ENCODE measurements at places on chromosomes 13 and 19.
A peak's percentile ranks its signal among the peaks of the same experiment; 100 is the strongest.

DNA sequence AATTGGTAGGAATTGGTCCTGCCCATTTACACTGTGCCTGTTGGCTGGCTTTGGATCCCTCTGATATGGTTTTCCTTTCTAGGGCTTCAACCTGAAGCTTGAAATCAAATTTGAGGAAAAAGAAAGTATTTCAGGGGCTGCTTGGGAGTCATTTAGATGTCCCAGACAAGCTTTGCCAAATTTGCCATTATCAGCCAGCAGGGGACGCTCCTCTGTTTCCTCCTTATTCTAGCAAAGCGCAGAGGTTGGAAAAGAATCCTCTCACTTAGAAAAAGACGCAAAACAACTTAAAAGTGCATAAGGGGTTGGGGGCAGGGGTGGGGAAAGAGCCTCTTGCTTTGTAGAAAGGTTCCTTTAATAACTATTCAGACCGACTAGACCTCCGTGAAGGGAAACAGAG, 1211.1 kb upstream of the PCDH20 start:
- DNase-seq: peak; percentile 42

DNA sequence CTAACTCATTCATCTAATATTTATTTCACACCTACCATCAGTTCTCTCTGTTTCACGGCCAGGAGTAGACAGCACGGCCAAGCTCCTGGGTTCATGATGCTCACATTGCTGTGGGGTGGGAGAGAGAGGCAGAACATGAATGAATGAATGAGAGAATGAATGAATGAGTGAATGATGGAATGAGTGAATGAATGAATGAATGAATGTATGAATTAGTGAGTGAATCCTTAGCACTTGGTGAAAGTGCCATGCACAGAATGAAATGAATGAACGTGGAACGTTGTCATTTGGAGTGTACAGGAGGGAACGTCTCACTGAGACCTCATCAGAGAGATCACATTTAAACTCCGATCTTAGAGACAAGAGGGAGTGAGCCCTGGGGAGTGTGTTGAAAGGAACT, 11.9 kb upstream of the KIR2DL4 start:
- DNase-seq: no peak

DNA sequence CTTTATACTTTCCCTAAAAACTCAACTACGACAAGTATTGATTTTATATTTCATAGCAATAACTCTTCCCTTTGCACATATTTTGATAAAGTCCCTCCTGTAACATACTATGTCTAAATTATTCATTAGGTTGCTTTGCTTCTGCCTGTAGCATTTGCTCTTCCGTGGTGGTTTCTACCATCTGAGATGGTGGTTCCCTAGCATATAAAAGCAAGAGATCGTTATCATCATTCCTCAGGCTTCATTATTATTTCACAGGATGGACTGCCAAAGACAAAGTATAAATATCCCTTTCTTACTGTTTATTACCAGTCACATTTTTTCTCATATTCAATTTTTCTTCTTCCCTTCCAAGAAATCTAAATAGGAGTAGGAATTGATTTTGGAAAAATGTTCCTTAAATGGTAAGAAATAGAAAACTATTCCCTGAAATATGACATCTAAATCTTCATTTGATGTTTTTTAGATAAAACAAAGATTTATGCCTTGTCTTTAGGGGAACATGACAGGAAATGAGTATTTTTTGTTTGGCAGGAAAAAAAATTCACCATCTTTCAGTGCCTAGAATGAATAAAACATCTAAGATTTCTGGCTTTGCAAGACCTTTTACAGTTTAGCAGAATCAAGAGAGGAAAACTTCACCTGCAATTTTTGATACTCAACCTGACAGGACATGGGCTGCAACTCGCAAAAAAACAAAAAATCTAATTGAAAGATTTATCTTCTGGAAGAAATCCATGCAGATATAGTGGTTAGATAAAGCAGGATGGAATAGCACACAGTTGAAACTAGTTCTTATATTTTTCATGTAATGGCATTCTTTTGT, 340.0 kb downstream of the SPRY2 start:
- no peak for DNase-seq

GRCh38 chr19:9620842-9621155, 233 bp downstream of the ZNF561 start:
- DNase-seq: no peak

DNA sequence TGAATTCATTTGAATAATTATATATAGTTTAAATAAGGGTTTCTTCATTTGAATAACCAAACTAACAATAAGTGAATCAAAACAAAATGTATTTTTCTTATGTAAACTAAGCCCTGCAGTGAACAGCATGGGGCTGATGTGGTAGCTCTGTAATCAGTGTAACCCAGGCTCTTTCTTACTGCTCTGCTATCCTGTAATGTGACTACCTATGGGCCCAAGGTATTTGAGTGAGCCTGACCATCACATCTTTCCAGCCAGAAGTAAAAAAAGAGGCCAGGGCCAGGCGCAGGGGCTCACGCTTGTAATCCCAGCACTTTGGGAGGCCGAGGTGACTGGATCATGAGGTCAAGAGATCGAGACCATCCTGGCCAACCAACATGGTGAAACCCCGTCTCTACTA, 494.6 kb downstream of the DCT start:
- no peak for DNase-seq

- DNase-seq: no peak
These were observed 25.8 kb downstream of the NALCN start for GRCh38 chr13:101390461-101390860.

DNA sequence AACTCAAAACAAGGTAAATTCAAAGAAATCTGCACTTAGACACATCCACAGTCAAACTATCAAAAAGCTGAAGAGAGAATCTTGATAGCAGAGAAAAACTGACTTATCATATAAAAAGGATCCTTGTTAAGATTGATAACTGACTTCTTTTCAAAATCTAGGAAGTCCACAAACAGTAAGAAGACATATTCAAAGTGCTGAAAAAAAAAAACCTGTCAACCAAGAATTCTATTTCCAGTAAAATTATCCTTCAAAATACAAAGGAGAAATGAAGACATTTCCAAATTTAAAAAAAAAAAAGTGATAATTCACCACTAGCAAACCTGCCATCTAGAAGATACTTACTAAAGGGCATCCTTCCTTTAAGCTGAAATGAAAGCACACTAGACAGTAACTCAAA, 15.0 kb downstream of the VWA8 start:
- DNase-seq: no peak

GRCh38 chr19:41904118-41904870, 21.3 kb downstream of the ARHGEF1 start:
- no peak for DNase-seq

GRCh38 chr19:55720214-55720746, 17.9 kb downstream of the NLRP9 start:
- no peak for DNase-seq

DNA sequence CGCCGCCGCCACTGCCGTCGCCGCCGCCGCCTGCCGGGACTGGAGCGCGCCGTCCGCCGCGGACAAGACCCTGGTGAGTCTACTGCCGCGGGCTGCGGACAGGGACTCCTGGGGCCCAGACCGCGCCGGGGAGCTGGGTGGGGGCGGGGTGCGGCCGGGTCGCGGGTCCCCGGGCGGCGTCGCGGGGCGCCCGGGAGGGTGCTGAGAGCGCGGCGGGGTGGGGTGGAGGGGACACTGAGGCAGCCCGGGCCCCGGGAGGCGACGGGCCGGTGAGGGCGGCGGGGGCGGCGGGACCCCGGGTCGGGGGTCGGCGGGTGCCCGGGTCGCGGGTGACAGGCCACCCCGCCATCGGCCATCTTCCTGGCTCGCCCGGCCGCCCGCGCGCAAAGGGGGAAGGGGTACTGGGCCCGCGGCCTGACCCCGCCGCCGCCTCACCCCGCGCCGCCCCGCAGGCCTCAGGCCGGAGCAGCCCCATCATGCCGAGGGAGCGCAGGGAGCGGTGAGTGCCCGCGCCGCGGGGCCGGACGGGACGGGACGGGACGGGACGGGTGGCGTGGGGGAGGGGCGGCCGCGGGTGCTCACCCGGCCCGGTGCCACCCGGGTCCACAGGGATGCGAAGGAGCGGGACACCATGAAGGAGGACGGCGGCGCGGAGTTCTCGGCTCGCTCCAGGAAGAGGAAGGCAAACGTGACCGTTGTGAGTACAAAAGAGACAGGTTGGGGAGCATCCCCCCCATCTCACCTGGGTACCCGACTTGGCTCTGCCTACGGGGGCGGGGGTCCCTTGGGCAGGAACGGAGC, 489 bp downstream of the CCNE1 start:
- no peak for DNase-seq

DNA sequence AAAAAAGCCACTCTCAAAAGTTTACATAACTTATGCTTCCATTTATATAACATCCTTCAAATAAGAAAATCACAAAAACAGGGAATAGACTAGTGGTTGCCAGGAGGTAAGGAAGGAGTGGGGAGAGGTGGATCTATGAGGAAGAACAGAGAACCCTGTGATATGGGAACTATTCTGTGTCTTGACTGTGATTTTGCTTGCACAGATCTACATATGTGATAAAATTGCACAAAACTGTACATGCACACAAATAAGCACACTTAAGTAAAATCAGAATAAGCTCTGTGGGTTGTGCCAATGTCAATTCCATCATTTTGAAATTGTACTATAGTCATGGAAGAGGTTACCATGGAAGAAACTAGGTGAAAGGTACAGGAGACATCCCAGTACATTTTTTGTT, 121.6 kb upstream of the SGCG start:
- no peak for DNase-seq

DNA sequence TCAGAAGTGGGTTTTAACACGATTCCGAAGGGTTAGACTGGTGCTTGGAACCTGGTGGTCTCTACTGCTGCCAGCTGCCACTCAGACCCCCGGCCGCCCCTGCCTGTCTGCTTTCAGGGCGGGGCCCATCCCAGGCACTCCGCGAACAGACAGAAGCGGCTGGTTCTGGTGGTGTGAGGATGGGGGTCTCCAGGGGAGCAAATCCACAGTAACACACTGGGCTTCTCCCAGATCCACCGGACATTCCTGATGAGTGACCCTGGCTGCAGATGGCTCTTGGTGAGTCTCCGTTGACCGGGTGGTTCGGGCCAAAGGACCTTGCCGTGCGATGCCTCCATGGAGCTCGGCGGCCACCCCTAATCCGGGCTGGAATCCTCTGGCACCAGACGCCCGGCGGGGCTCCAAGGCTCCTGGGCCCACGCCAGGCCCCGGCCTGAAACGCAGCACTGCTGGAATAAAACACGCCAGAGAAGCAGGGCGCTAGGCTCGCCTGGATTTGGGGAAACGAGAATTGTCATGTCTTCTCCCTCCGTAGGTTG, 2.1 kb upstream of the PTBP1 start:
- no peak for DNase-seq

GRCh38 chr13:71218960-71219359, 648.0 kb downstream of the DACH1 start:
- no peak for DNase-seq

- no peak for DNase-seq
These were observed 1124.2 kb downstream of the SLITRK1 start for GRCh38 chr13:82758044-82758443.

DNA sequence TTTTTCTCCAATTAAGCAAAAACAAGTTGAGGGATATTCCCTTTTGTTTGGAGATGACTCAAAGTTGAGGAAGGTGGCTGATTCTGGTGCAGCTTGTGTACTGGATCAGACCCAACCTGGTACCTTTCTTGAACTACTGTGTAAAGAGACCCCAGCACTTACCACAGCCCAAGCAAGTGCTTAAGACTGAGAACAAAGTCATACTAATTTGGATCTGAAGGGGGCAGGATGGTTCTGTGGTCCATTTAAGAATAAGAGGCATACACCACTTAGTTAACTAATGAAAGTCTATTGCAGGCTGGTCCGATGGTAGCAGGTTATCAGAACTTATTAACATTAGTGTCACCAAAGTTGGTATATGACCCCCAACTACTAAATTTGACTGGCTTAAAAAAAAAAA, 6.3 kb downstream of the THSD1 start:
- no peak for DNase-seq

DNA sequence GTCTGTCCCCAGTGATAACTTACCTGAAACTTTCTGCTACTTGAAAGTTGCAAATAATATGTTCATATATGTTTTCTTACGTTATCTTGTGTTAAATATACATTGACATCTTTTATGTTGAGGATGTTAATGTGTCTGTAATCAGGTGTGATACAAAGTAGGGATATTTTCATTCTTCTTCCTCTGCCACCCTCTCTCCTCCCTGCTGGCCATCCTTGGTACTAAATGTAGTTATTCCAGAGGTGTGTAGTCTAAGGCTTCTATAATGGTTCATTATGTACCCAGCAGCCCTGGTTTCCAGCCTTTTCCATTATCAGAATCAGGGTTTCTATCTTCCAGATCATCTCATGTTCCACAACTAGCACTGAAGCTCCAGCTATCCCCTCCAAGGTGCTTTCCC, 606.7 kb upstream of the KLHL1 start:
- DNase-seq: no peak

DNA sequence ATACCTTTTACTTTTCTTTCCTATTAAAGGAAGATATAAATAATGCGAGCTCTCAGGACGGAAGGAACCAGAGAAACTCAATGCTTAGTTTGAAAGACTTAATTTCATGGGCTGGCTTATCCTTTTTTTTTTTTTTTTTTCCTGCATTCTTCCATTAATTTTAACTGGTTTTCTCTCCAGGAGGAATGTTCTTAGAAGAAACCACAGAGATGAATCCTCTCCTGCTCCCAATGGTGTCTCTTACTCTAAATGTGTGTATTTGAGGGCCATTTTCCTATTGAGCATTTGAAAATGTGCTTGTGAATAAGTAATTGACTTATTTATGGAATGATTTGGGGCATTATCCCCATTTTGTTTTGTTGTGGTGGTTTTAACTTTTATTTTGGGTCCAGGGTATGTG, 494.9 kb downstream of the FOXO1 start:
- DNase-seq: no peak

- no peak for DNase-seq
These were observed 18.4 kb upstream of the ITM2B start for GRCh38 chr13:48214519-48215121.

GRCh38 chr13:27354379-27354778, 70.0 kb upstream of the GTF3A start:
- no peak for DNase-seq

DNA sequence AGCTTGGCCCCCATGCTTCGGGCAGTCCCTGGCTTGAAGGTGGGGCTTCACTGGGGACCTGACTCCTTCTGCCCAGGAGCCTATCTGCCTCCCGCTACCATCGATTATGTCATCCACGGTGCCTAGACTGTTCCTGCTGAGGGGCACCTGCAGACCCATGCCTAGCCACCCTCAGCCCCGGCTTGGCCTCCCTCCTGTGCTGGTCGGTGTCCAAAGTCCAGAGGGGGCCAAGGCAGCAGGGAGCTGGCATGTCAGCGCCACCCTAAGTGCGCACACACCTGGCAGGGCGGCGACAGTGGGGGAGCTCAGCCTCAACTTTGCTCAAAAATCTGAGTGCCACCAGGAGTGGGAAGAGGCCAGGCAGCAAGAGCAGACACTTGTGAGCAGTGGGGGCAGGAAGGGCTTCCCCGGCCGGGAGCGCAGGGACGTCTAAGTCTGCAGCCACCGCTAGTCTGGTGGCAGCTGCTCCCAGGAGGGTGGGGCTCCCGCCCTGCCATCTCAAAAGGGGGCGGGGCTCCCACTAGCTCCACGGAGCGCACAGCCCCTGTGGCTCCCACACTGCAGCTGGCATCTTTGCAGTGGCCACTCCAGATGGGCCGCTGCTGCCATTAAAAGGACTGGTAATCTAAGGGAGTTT, 13.5 kb upstream of the URAD start:
- DNase-seq: no peak

Data from testis (tissue), 5 donors.